ENCODE measurements at places on chromosomes 11 and 22.

DNA sequence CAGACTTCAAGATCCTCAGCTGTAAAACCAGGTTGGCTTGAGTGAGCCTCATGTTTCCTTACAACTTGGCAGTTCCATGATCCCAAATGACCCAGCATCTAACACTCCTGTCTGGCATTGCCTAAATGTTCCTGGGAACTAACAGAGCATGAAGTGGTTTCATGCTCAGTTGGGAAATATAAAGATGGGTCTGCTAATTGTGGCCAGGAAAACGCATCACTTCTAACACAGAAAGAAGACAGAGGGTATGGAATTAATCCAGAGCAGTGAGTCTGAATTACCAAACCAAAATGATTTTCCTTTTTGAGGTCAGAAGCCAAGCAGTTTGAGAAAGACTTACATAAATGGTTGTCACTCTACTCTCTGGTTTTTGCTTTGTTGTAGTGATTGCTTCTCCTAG is 60.5 kb upstream of the MMP13 start:
- peak; percentile 71 for DNase-seq

DNA sequence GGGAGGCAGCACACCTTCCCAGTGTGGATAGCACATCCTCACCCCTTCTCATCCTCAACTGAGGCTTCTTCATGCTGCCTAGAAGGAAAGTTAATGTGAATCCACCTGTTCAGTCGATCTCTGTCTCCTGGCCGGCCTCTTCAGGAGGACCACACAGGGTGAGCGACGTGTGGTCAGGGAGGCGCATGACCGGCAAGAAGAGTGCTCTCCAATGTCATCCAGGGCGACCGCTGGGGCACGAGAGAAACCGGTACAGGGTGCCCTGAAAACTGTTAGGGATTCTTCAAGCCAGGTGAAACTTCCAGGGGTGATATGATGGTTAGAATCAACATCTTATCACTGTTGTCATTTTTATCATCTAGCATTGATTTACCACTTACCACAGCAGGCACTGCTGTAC is 43.0 kb downstream of the IGSF9B start:
- DNase-seq = no peak

- no peak for DNase-seq
Observed at GRCh38 chr11:134659882-134660281, 247.8 kb upstream of the B3GAT1 start.

DNA sequence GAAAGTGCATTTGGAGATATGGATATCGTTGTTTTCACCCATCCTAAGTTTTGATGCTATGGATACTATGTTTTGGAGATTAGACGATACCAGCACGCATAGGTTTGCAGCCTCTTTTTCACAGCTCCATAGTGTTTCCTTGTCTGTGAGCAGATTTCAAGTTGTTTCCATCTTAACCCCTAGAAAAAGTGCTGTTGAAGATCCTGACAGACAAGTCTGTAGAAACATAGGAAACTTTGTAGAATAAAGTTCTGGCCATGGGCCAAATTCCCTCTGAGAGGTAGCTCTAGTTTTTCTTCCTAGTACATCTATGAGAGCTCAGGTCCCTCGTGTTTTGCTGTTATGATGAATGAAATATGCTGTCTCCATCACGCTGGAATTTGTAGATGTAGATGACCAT is 32.4 kb downstream of the ST3GAL4 start:
- no peak for DNase-seq

DNA sequence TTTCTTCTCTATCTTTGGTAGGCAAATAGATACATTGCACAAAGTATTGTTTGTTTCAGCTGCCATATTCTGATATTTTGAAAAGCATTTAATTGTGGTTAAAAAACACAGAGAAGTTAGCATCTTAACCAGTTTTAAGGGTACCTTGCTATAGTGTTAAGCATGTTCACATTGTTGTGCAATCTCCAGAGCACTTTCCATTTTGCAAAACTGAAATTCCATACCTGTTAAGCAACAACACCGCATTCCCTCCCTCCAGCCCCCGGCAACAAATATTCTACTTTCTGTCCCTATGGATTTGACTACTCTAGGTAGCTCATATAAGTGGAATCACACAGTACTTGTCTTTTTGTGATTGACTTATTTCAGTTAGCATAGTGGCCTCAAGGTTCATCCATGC is 33.9 kb downstream of the CNTF start:
- no peak for DNase-seq

GRCh38 chr11:120712014-120712413 is 200.5 kb downstream of the GRIK4 start:
- no peak for DNase-seq

All from AG10803 (cell line).